Myocyte (in vitro differentiated cells): ENCODE measurements at places on chromosomes 12 and 14. TPM values are rescaled to one million over a fixed set of nuclear protein-coding genes. Genes with fewer than 3 reads are reported as not detected.

ADAM21 gene
- 0.67 and 1.3 TPM in 2 replicates for total RNA-seq

C1RL gene
- 10.9 and 12.1 TPM in 2 replicates for total RNA-seq

SYT10 gene
- not detected in 2 replicates for total RNA-seq

C3AR1 gene
- total RNA-seq = 0.08 TPM in 1 of 2 replicates, not detected in the other

DNA sequence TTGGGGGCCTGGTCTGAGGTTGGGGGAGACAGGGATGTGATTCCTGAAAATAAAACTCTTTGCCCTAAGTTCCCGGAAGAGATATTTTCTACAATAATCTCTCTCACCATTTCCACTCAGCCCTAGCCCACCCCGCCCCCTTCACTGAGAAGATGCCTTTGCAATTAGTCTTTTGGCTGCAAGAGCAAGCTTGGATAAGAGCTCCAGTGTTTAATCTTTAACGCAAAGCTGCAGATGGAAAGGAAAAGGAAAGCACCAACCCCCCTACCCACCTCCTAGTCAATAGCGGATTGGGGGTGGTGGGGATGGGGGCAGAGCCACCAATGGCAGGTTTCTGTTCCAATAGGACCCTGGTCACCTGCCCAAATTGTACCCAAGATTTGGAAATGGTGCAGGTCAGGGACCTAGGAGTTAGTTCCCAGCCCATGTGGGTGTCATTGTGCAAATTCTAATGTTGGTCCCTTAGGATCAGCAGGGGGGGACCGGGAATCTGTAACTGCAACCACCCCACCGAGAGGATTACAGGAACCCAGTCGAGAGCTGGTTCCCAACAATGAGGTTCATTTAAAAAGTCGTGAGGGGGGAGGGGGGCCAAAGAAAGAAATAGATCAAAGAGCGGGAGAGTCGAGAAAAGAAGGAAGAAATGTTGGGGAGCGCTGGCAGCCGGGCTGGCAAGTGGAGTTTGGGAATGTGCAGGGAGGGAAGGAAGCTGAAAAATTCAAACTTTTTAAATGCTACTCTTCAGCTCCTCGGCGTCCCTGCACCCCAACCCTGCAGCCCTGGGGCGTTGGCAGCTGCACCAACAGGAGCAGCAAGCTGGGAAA lies 1.6 kb downstream of the ZFP36L1 start:
- peak; percentile 55 for DNase-seq

- DNase-seq = no peak
Observed at GRCh38 chr12:90870971-90871725, 83.8 kb downstream of the CCER1 start.

GRCh38 chr12:81077686-81078441 lies at the start of gene ACSS3:
TSS of gene ACSS3 (plus strand) at chr12:81078079. CDS start at chr12:81078121, 42 bp downstream.
- DNase-seq = peak; percentile 65

GRCh38 chr12:64682572-64683277 lies 72.4 kb downstream of the RASSF3 start:
- no peak for DNase-seq

- no peak for DNase-seq
Observed at GRCh38 chr12:51971679-51972421, 20.4 kb downstream of the ACVR1B start.

GRCh38 chr12:46439793-46440511 lies 67.4 kb upstream of the SLC38A2 start:
- peak; percentile 22 for DNase-seq

- DNase-seq = no peak
Observed at GRCh38 chr14:86357119-86357518, 827.2 kb downstream of the FLRT2 start.

- DNase-seq = no peak
Observed at GRCh38 chr14:91780452-91780851, 48.6 kb upstream of the CATSPERB start.
